ENCODE measurements at places on chromosomes 13 and 19. TPM values are rescaled to one million over a fixed set of nuclear protein-coding genes. Genes with fewer than 3 reads are reported as not detected.

DNA sequence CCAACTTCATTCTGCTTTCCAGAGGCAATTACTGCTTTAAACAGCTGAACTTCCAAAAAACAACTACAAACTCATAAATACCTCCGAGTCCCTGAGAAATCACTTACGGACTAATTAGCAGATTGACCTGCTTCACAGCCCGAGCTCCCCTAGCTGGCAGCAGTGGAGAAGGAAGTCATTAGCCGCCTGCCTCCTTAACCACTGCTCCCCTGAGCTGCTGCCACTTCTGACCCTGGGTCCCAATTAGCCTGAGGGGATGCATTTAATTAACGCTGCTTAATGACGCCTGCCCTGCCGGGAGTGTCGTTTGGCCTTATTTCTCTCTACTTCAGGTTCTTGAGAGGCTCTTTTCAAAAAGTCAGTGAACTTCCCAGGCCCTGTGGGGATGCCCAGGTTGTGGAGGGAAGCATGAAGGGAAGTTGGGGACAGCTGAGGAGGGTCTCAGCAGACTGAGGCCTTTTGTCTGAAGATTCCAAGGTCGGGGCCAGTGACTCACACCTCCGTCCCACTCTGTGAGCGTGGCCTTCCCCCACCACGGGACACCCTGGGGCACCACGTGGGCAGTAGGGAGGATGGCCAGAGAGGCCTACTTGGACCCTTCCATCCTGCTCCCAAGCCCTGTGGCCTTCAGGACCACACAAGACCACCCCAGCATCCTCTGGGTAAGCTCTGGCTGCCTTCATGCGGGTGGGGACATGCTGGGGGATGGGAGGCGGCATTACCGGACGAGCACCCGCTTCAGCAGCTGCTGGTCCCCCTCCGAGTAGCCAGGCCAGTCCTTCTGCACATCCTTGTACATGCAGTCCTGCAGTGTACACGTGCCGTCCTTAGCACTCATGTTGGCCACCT lies 19.8 kb upstream of the ISYNA1 start:
- DNase-seq = no peak

DNA sequence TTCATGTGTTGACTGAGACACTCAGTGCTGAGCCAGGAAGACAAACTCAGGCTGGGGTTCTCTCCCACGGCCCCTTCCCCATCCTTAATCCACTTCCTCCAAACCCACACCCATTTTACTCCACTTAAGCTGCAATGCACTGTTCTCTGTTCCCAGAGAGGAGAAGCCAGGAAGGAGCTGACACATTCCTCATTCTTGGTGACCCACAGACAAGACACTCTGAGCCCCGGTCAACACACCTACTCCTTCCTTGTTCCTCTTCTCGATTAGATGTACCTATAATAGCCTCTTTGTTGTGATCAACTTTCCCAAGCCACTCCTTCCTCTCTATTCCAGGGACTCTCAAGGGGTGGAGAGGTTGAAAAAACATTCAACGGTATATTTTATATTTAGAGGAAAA lies 47.1 kb downstream of the INSR start:
- no peak for DNase-seq

Gene RPS15
- 1,034 TPM for total RNA-seq

Gene OR7A5
- not detected for total RNA-seq

GRCh38 chr13:80037505-80037888 lies 303.4 kb downstream of the SPRY2 start:
- DNase-seq = no peak

DNA sequence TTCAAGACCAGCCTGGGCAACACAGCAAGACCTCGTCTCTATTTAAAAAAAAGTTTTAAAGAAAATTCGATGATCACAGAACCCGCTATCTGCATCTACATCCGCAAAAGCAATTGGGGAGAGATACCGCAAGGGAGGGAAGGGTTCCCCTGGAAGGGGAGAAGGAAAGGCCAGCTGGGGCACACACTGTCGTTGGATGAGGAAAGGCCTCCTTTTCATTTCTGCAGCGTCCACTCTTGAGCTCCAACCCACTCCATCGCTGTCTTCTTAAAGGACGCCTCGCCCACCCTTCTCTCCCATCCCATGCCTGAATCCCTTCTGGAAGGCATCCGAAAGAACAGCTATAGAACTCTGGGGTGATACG lies 3.2 kb upstream of the PRKCG start:
- no peak for DNase-seq

DNA sequence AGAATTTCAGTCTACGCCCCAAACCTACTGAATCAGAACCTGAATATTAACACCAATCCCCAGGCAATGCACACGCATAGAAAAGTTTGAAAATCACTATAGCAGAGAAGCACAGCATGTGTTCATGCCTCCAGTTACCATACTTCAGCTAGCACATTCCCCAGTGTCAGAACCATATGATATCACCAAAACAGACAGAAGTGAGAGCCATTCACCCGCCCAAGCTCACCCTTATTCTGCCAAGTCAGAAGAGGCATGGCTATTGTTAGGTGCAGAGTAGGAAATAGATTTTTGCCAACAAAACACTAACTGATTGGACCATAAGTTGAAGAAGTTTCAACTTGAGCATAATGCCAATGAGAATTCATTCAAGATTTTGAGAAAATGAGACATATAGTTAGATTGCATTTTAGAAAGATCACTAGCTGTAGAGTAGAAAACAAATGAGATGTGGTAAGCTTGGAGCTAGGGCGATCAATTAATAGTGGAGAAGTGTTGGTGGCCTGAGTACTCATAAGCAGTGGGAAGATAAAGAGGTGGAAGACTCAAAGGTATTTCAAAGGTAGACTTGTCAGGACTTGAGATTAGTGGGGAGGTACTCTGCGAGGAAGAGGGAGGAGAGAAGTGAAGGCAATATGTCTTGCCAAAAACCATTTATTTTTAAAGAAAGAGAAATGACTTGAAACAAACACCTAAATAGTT lies 492.4 kb downstream of the SUCLA2 start:
- DNase-seq = no peak

GRCh38 chr19:51607077-51607476 lies 23.1 kb downstream of the SIGLEC5 start:
- no peak for DNase-seq

GRCh38 chr19:33235269-33235995 lies 9.8 kb upstream of the SLC7A10 start:
- peak; percentile 85 for DNase-seq

Gene S1PR4
- total RNA-seq = not detected

Gene KLK4
- not detected for total RNA-seq

DNA sequence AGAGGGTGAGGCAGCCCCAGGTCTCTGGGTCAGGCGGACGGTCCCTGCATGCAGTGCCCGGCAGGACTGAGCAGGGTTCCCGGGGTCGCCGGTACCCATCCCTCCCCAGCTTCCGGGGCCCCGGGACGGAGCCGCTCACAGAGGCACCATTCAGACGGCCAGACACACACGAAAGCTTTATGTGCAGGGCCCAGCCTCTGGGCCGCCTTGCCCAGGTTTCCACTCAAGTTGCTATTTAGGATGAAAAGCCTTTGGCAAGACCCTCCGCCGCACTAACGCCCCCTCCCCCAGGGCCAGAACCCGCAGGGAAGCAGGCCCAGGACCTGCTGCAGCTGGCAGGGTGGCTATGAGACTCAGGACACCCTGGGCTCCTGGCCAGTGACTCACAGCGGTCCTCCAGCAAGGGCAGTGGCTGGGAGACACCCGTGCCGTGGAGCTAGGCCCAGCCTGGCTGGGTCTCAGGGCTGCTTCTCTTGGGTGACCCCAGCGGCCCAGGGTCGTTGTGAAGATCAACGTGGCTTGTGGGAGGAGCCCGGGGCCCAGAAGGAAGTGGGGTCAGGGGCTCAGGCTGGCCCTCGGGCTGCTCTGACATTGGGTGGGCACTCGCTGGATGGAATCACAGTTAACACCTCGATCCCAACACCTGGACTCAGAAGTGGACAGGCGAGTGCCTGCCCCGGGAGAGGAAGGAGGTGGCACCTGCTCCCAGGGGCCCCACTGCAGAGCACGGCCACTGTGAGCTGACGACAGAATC lies 4.8 kb downstream of the C19orf25 start:
- DNase-seq = no peak

Gene PDX1
- not detected for total RNA-seq

Gene NTF4
- 48.5 TPM for total RNA-seq

Gene CERS1
- 9.4 TPM for total RNA-seq

- DNase-seq = no peak
Measured at GRCh38 chr19:30118760-30119159, 176.7 kb downstream of the URI1 start.

GRCh38 chr13:92461831-92462230 lies 764.8 kb upstream of the GPC6 start:
- no peak for DNase-seq

GRCh38 chr13:77502104-77502720 lies 33.3 kb upstream of the SCEL start:
- no peak for DNase-seq

DNA sequence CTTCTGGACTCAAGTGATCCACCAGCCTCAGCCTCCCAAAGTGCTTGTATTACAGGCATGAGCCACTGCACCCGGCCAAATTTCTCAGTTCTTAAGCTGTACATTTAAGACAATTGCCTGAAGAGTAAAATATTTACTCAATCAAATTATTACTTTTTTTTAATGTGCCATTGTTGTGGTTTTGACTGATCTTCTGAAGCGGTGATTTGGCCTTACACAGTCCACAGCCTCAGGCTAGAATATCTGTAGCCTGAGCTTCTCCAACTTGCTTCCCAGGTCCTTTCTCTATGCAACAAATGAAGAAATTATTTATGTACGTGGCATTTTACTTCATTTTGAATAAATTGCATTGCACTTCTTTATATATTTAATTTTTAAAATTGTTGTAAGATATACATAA lies 281.3 kb downstream of the KLF5 start:
- no peak for DNase-seq

Gene FUT6
- 0.32 TPM for total RNA-seq

Gene ZNF568
- 9.0 TPM for total RNA-seq

Gene SIAH3
- total RNA-seq = 0.51 TPM

GRCh38 chr19:16337809-16338469 lies 13.3 kb downstream of the KLF2 start:
- DNase-seq = no peak

Gene TSSK6
- 2.1 TPM for total RNA-seq

DNA sequence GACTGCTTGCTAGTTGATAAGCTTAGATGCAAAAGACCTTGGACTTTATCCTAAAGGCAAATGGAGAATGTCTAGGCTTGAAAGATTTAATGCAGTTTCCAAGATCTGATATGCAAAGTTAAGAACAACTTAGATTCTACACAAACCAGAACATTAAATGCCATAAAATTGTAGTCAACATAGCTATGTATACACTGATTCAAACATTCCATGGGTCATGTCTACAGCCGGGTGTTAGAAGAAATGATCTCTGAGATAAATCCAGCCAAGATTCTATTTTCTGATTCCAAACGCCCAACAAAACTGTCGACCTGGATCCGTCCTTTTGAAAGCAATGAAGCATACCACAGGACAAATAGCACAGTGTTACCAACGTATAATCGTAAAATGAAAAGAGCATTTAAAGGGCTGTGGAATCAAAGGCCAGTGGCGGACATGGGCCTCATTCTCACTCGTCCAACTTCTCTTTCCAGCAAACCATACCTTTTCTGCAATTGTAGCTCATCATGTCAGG lies 52.7 kb downstream of the KCTD12 start:
- no peak for DNase-seq

GRCh38 chr19:55484593-55485438 lies at the start of gene NAT14:
NAT14 (plus strand) TSS chr19:55485188; CDS start chr19:55485709, 521 bp downstream.
- peak; percentile 64 for DNase-seq

Gene OLFM2
- total RNA-seq = 100 TPM

Gene ASF1B
- 8.4 TPM for total RNA-seq

DNA sequence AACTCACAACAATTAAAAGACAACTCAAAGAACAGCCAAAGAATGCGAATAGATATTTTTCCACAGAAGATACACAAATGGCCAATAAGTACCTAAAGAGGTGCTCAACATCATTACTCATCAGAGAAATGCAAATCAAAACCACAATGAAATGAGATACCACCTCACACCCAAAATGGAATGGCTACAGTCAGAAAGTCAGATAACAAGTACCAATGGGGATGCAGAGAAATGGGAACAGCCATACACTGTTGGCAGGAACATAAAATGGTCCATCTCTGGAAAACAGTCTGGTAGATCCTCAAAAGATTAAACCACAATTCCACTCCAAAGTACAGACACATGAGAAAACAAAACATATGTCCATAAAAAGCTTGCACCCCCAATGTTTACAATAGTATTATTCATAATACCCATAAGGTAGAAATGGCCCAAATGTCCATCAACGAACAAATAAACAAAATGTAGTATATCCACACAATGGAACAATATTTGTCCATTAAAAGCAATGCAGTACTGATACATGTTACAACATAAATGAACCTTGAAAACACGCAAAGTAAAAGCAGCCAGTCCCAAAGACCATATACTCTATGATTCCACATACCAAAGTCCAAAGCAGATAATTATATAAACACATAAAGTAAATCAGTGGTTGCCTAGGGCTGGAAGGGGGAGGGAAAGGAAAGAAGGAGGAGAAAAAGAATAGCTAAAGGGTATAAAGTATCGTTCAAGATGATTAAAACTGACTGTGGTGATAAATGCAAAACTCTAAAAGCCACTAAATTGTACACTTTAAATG lies 19.6 kb downstream of the USP12 start:
- DNase-seq = no peak

Gene CAPN12
- 6.1 TPM for total RNA-seq

Gene C19orf47
- total RNA-seq = 17.8 TPM

Gene PSG7
- total RNA-seq = not detected

DNA sequence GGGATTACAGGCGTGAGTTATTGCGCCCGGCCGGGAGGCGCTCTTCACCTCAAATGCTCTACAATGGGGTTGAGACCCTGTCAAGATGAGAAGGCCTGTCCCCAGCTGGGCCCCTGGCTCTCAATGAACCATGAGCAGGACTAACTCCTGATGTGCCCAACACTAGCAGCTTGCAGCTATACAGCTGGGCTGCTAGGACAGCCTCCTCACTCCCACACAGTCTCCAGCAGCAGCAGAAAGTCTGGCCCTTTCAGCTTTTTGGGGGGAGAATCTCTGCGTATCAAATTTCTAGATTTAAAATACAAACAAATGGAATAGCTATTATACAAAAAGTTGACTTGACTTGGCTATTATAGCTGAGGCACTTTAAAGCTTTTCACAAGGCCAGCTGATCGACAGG lies 30.2 kb downstream of the TMTC4 start:
- DNase-seq = no peak

Data from mesothelial cell of epicardium (in vitro differentiated cells).